Gastroesophageal sphincter (tissue), 4 donors: ENCODE measurements at places on chromosomes 4 and X.

- no peaks in the 10 kb centered on the region for H3K36me3 ChIP-seq
- H3K27me3 ChIP-seq: no peaks in the 10 kb centered on the region
- H3K27ac ChIP-seq: no peak overlapping the region
- ATAC-seq: no peak
- no peaks in the 10 kb centered on the region for H3K4me1 ChIP-seq
- H3K4me3 ChIP-seq: no peak overlapping the region
Measured at GRCh38 chr4:186368281-186368680, 102.3 kb downstream of the F11 start.

GRCh38 chr4:110071466-110071865, 126.9 kb downstream of the ELOVL6 start:
- no peak overlapping the region for H3K4me3 ChIP-seq
- H3K27me3 ChIP-seq: no peaks in the 10 kb centered on the region
- no peak overlapping the region for H3K27ac ChIP-seq

GRCh38 chrX:39020051-39020669, 218.9 kb downstream of the MID1IP1 start:
- H3K27ac ChIP-seq: no peak overlapping the region
- no peaks in the 10 kb centered on the region for H3K4me1 ChIP-seq
- H3K36me3 ChIP-seq: no peaks in the 10 kb centered on the region
- H3K4me3 ChIP-seq: no peak overlapping the region

GRCh38 chr4:163606896-163607691, 112.6 kb downstream of the TMA16 start:
- H3K4me1 ChIP-seq: no peaks in the 10 kb centered on the region
- no peak for ATAC-seq
- H3K36me3 ChIP-seq: no peaks in the 10 kb centered on the region

GRCh38 chr4:151408380-151408629, 671 bp upstream of the FHIP1A start:
- peak overlapping the region; percentile 60 for H3K4me3 ChIP-seq
- no peaks in the 10 kb centered on the region for H3K36me3 ChIP-seq
- no peak for ATAC-seq
- no peaks in the 10 kb centered on the region for H3K4me1 ChIP-seq

- H3K36me3 ChIP-seq: no peaks in the 10 kb centered on the region
- ATAC-seq: peak; percentile 63
- no peak overlapping the region for H3K4me3 ChIP-seq
- no peaks in the 10 kb centered on the region for H3K27me3 ChIP-seq
Measured at GRCh38 chrX:19739683-19740082, 147.7 kb downstream of the SH3KBP1 start.

DNA sequence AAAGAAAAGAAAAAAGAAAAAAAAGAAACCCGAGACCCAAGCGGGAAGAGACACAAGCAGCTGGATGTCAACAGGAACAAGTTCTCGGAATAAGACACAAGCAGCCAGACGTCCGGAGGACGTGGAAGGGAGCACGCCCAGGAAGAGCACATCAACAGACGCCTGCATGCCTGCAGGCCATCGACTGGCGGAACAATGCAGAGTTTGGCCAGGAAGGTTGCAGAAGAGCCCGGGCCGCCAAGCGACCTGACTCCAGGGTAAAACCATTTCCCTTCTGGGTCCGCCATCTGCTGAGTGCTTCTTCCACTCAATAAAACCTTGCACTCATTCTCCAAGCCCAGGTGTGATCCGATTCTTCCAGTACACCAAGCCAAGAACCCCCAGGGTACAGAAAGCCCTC, 95.6 kb upstream of the PRR32 start:
- no peaks in the 10 kb centered on the region for H3K27me3 ChIP-seq
- no peak overlapping the region for H3K4me3 ChIP-seq
- no peaks in the 10 kb centered on the region for H3K4me1 ChIP-seq
- H3K27ac ChIP-seq: no peak overlapping the region

- peak overlapping the region; percentile 66 for H3K4me3 ChIP-seq
- H3K4me1 ChIP-seq: no peaks in the 10 kb centered on the region
- H3K27me3 ChIP-seq: no peaks in the 10 kb centered on the region
- no peak for ATAC-seq
- peak overlapping the region; percentile 48 for H3K27ac ChIP-seq
- peaks cover 31% of the 10 kb centered on the region for H3K36me3 ChIP-seq
Measured at GRCh38 chrX:48696909-48697727, 584 bp downstream of the SUV39H1 start.
